Heart right ventricle (tissue), 16 donors: ENCODE measurements at places on chromosomes 1 and 21. TPM values are rescaled to one million over a fixed set of nuclear protein-coding genes. Genes with fewer than 3 reads are reported as not detected.
A peak's percentile ranks its signal among the peaks of the same experiment; 100 is the strongest.

ACOT11 gene
- 33.0 TPM for polyA plus RNA-seq

S1PR1 gene
- polyA plus RNA-seq: 50.3 TPM

DNA sequence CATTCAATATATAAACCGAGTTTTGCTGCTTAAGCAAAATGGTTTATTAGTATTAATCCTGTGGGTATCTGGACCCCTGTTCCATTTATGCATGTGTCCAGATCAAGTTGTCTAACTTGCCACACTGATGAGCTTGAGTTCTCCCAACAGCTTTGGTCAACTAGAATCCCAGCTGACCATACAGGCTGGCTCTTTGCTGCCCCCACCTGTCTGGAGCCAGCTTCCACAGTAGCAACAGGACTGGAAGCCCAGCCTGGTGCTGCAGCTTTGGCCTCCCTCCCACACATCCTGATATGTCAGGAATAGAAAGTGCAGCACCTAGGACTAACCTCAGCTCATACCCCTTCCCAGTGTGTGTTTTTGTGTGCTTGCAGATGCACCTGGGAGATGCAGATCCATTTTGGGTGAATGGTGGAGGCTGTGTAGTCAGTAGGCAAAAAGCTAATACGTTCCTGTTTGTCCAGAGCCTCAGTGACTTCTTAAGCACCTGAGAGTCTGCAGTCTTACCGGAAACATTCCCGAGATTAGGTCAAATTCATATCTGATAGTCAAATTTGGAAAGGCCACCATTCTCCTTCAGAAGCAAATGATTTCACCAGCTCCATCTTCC lies 40.9 kb upstream of the BEND5 start:
- peak; percentile 46 for DNase-seq

DNA sequence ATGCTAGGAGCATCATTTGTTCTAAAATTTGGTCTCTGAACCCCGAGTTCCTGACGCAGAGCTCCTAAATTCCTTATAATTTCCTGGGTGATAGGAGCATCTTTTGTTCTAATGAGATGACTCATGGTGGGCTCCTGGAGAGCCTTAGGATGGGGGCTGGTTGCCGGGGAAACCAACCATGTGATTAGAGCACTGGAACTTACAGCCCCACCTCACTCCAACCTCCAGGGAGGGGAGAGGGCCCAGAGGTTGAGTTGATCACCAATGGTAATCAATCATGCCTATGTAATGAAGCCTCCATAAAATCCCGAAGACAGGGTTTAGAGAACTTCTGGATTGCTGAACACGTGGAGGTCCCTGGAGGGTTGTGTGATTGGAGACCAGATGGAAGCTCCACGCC lies 7.7 kb downstream of the SHISAL2A start:
- DNase-seq: no peak
